ENCODE measurements at places on chromosomes 1 and 21.

DNA sequence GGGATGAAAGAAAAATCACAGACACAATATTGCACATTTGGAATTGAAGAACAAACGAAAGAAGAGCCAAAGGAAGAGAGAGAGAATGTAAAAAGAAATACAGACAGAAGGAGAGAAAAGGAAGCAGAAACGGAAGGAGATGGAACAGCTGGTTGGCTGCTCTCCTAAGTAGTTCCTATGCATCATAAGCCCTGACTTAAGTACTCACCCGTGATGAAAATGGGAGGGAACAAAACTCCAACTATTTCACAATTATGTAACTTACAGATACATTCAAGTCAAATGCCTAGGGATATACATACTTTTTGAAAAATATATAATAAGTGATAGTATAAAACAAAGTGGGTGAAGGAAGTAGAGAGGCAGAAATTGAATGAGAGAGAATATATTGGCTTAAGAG lies 88.5 kb downstream of the TTLL7 start:
- no peak for DNase-seq

DNA sequence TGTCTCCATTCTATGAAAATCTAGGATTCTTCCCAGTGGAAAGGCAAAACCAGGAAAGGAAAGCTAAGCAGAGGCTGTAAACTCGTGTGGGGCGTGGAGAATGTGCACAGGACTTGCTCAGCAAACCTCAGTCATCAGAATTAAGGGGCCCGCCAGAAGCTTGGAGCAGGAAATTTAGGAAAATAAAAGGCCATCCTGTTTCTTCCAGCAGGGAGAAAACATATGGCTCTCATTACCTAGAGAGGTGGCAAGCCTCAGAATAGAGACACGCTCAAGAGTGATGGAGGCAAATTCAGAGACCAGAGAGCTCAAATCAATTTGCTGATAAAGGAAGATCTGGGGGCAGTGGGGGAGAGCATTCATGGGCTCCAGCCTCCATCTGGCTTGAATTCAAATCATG lies 151.9 kb upstream of the KLHDC7A start:
- DNase-seq = no peak

DNA sequence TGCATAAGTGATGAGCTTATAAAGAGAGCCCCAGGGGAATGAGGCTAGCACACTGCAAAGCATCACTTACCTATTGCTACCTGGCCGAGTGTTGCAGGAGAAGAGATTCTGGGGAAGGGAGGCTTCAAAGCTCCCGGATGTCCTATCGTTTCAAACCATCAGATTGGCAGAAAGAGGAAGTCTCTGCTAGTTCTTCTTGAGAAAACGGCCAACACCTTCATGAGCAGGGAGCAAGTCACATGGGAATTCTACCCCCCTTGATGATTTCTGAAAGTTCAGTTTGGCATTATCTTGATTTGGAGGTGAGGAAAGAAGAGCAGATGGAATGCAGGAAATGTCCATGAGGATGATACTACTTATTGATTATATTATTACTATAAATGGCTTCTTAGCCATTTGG lies 16.2 kb downstream of the SYF2 start:
- no peak for DNase-seq

GRCh38 chr1:113517983-113518382 lies 127.7 kb downstream of the MAGI3 start:
- DNase-seq = no peak

DNA sequence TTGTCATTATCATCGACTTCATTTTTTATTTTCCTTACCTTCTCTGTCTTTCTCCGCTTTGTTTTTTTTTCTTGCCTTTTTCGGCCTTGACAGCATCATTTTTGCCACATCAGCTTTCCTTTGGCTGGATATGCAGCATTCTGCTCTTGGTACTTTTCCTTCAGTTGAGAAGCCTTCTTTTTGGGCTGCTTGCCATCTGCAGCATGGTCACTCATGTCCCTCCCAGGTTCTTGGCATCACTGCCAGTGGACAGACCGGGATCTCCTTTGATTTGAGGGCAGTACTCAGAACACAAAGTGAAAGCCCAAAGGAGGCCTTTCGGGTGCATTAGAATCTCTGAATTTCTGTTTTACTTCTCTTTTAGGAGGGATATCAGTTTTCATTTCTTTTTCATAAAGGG lies 3.7 kb upstream of the PARP1 start:
- DNase-seq = no peak

- no peak for DNase-seq
Measured at GRCh38 chr21:37356706-37357105, 9.9 kb upstream of the DYRK1A start.

DNA sequence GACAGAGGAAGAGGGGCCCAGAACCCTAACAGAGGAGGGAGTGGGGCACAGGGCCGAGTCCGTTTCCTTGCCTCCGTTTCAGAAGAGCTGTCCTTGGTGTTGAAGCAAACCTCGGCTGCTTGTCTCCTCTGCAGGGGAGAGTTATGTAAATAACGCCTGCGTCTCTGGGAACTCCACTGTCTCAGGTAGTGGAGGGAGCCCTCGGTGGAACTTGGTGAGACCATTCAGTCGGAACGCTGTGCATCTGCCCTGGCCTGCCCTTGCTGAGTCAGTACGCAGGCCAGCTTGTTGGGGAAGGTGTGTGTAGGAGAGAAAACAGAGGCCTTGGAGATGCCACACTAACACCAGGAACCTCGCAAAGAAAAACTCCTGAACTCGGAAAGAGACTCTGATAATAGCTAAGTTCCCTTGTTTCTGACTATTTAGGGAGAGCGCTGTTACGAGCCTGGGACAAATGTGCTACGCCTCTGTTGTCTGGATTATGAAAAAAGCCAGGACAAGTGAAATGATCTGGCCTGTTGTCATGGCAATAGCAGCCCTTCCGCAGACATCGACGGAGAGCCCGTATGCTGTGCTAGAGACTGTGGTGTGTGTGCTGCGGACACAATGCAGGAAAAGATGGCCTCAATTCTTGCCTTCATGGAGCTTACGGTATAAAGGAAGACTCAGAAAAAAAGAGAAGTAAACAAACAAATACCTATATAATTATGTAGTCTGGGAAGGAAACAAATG lies 94.6 kb upstream of the AKT3 start:
- no peak for DNase-seq

GRCh38 chr1:40017951-40018575 lies 22.5 kb upstream of the CAP1 start:
- DNase-seq = no peak

- DNase-seq = no peak
Measured at GRCh38 chr1:147451628-147452027, 89.7 kb upstream of the BCL9 start.

DNA sequence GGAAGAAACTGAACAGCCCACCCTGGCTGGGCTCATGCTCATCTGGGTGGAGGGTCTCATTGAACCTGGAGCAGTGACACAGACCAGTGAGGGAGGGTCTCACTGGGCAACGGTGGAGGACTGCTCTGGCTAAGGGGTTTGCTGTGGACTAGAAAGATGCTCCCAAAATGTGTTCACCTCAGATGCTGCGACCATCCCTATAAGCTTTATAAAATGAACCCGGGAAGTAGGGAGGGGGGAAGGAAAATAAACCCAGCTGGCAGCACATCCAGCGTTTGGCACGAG lies 34.5 kb upstream of the LBR start:
- no peak for DNase-seq

DNA sequence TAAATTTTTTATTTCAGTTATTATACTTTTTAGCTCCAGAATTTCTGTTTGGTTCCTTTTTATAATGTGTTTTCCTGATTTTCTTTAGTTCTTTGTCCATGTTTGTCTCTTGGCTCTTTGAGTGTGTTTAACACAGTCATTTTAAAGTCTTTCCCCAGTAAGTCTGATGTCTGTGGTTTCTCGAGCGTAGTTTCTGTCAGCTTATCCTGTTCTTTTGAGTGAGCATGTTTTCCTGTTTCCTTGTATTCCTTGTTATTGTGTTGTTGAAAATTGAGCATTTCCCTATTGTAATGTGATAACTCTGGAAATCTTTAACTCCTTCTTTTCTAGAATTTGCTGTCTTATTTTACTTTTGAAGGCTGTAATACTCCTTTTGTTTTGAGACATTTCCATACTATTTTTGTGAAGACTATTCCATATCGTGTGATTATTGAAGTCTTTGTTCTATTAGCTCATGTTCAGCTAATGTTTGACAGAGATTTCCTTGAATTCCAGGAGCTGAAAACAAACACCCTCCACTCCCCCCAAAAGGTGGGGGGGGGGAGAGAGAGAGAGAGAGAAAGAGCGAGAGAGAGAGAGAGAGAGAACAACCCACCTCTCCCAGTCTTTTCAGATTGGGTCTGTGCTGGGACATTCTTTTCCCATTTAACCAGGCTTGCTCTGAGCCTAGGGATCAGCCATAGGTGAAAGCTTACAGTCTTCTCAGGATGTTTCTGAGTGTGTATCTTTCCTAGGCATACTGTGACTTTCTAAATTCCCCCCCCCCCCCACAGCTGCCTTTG lies 38.3 kb downstream of the SDCCAG8 start:
- no peak for DNase-seq

GRCh38 chr1:27150641-27151040 lies 4.3 kb downstream of the SLC9A1 start:
- no peak for DNase-seq

GRCh38 chr1:67159233-67159632 lies 7.0 kb upstream of the IL23R start:
- no peak for DNase-seq

GRCh38 chr1:23528250-23528978 lies 2.6 kb downstream of the E2F2 start:
- peak; percentile 69 for DNase-seq

GRCh38 chr1:116312681-116313069 lies 60.4 kb upstream of the ATP1A1 start:
- no peak for DNase-seq

GRCh38 chr1:109111386-109112055 lies 2.4 kb upstream of the ELAPOR1 start:
- no peak for DNase-seq

DNA sequence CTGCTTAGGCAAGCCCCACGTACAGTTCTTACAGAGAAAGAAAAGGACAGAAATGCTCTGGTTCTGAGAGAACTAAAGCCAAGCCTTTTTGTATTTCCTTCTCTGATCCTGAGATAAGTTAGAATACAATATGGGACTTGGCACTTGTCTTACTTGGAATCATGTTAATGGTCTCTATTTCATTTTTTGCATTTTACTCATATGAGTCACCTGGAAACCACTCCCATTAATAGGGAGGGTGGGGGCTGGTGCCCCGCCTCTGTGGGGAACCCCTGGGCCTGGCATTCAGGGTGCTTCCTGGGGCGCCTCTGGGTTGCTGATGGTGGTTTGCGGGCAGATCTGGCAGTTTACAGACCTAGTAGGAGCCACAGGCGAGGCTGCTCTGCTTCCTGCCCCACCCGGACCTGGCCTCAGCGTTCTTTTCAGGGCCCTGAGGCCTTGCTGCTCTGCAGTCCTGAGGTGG lies 26.7 kb downstream of the TSPAN2 start:
- DNase-seq = peak; percentile 86

DNA sequence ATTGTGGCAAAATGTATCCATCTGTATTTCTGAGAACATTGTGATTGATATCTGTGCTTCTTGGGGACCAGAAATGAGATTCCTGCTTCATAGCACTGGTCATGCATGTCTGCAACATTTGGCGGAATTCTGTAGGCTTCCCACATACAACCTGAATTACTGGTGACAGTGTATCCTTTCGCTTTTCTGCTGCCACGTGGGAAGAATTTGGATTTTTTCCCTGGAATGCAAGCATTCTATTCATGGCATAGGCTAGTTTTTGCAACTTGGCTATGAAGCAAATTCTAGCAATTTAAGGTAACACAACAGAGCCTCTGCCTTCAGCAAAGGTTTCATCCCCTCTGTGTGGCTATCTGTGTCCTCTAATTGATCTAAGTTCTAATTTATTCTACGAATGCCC lies 85.9 kb downstream of the BCAR3 start:
- DNase-seq = no peak

DNA sequence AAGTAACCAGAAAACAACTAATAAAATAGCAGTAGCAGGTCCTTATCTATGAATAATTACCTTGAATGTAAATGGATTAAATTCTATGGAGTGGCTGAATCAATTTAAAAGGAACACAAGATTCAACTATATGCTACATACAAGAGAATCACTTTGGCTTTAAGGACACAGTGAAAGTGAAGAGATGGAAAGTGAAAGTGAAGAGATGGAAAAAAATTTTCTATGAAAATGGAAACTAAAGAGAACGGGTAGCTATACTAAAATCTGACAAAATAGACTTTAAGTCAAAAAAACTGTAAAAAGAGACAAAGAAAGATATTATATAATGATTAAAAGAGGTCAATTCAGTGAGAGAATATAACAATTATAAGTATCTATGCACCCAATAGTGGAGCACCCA lies 54.7 kb downstream of the C1orf185 start:
- DNase-seq = no peak

DNA sequence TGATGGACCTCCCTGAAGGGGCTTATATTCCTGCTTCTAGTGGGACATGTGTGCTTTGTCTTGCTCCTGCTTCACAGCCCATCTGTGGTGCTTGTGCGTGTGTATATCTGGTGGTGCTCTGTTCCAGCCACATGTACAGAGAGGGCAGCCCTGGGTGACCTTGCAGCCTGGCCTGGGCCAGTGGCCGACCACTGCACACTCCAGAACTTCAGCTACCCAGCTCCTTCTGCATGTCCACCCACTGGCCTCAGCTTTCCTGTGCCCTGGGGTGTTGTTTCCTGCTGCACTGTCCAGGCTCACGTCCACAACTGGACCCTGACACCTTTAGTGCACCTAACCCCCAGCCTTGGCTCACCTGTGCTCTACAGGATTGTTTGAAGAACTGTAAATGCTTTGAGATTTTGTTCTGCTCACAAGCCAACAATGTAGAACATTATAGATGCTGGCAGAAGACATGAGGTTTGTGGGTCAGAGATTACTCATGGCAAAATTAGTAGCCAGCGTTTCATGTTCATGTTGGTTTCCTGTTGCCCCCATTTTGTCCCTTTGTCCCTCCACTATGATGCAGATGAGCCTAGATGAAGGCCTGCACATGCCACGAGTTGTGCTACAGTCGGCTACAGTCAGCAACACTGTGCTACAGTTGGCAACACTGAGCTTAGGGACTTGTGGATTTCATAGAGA lies 5.3 kb upstream of the S100B start:
- DNase-seq = no peak

GRCh38 chr1:58709540-58710175 lies 9.8 kb upstream of the MYSM1 start:
- no peak for DNase-seq

DNA sequence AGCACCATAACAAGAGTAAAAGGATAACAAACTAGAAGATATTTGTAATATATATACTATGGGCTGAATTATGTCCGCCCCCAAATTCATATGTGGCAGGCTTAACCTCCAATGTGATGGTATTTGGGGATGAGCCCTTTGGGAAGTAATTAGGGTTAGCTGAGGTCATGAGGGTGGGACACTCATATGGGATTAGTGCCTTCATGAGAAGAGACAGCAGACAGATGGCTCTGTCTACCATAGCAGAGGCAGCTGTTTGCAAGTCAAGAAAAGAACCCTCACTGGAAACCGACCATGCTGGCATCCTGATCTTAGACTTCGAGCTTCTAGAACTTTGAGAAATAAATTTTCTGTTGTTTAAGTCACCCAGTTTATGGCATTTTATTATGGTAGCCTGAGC lies 303.6 kb downstream of the LMO4 start:
- no peak for DNase-seq

- no peak for DNase-seq
Measured at GRCh38 chr21:43974791-43975468, 37.2 kb upstream of the TRAPPC10 start.
